ENCODE measurements at places on chromosomes 6 and 20.

DNA sequence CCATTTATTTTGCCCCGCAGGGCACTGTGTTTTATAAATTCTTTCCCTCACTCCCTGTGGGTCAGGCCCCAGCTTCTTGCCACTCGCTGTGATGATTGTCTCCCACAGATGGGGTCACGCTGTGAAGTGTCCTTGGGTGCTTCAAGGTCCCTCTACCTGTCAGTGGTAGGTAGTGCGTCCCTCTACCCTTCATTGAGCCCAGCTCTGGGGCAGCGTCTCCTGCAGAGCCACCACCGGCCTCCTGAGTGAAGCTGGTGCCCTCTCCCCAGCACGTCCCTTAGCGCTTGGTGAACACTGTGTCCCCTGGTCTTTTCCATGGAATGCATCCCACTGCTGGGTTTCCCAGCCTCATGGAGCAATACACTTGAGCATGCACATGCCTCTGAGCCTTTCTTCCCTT lies 108.2 kb downstream of the NRN1 start:
- DNase-seq = no peak

DNA sequence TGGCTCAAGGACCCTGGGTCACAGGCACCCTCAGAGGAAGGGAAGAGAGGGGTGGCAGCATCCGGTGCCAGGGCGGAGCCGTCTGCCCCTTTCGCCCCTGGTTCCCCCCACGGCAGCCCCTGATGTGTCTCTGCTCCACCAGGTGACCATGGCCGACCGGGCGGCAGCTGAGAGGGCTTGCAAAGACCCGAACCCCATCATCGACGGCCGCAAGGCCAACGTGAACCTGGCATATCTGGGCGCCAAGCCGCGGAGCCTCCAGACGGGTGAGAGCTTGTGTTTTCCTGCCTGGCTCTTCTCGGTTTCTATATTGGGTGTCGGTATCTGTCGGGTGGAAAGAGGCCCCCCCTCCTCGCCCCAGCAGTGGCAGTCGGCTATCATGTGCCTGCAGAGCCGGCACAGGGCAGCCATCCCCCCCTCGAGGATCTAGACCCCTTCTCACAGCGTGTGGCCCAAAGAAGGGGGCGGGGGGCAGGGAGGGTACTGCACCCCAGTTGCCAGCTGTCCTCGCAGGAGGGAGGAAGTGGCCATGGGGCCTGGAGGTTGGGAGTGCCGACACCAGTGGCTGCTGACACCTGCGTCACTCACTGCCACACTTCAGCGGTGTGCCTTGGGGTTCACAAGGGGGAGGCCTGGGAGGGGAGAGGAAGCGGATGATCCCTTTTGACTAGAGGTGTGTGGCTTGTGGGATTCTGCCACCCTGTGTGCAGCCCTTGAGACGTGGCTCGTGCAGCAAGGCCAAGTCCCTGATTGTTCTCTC lies 1.5 kb downstream of the RBM38 start:
- peak; percentile 63 for DNase-seq

DNA sequence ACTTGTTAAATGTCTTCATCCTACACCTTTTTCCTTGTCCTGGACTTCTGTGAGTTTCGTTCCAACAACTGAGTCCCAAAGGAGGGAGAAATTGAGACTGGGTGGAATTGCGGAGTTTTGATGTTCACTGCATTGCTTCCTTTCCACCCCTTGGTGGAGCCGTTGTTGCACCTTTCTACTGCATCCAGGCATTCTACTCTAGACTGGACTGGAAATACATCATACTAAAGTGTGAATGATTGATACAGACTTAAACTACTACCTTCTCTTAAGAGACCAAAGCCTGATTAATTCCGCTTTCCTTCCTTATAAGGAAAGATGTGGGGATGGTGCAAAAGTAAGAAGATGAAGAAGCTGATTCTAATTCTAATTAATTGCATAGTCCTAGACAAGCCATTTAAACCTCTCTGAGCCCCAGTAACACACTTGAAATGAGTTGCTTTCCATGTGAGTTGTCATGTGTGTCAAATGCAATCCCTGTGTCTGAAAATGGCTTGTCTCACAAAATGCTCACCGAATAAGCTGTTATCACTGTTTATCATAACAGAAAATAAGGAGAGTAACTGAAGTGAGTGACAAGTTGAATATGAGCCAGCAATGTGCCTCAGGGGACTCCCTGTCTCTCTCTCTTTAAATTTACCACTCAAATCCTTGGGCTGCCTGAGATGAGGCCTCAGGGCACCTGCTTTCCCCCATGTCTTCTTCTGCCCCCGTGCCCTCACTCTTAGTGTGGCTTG lies 338.3 kb upstream of the CHD6 start:
- DNase-seq = no peak

DNA sequence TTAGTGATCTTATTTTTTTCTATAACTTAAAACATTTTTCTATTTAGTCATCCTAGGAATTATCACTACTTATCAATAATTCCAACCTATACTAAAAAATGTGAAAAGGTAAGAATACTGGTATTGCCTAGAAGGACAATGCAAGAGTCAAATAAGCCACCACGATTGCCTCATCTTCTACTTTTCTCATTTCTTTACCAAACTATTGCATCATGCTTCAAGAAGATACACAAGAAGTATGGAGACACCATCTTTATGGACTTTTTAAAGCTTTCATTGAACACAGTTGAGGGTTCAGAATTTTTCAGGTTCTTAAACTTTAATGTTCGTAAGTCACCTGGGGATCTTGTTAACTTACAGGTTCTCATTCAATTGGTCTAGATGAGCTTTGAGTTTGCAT lies 25.9 kb downstream of the ELOVL2 start:
- no peak for DNase-seq

DNA sequence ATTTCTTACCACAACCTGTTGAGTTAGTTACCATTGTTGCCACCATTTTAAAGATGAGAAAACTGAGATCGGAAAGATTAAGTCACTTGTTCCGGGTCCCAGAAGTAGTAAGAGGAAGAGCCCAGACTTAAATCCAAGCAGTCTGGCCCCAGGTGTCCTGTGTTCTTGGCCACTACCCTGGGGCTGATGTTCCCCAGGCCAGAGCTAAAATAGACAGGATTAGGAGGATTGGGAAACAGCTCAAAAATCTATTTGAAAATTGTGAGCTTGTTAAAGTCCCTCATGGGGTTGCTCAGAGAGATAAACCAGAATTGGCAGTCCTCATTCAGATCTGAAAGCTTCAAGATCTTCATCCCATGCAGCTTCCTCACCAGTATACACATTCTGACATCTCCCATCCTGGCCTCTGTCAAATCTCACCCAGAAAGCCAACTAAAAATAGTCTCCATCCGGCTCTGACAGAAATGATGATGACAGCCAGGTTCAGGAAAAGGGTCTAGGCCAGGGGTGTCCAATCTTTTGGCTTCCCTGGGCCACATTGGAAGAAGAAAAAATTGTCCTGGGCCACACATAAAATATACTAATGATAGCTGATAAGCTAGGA lies 62.0 kb downstream of the GFOD1 start:
- DNase-seq = no peak

DNA sequence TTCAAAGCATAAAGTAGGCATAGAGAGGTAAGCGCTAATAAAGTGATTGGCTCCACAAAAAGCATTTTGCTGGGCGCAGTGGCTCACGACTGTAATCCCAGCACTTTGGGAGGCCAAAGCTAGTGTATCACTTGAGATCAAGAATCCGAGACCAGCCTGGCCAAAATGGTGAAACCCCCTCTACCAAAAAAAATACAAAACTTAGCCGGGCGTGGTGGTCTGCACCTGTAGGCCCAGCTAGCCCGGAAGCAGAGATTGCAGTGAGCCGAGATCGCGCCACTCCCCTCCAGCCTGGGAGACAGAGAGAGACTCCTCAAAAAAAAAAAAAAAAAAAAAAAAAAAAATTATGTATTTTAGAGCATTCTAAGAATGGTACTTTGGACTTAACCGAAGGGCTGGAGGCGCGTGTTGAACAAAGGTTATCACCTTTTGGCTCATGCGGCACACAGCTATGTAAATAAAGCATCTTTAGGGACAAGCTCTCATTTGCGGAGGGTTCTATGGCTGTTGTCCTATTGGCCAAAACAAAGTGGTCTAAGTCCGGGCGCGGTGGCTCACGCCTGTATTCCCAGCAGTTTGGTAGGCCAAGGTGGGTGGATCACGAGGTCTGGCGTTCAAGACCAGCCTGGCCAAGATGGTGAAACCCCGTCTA lies 17.4 kb downstream of the HFE start:
- no peak for DNase-seq

GRCh38 chr6:165659945-165660856 lies 2.8 kb downstream of the PDE10A start:
- no peak for DNase-seq

GRCh38 chr6:46953921-46954320 lies 32.2 kb upstream of the ADGRF5 start:
- DNase-seq = no peak

DNA sequence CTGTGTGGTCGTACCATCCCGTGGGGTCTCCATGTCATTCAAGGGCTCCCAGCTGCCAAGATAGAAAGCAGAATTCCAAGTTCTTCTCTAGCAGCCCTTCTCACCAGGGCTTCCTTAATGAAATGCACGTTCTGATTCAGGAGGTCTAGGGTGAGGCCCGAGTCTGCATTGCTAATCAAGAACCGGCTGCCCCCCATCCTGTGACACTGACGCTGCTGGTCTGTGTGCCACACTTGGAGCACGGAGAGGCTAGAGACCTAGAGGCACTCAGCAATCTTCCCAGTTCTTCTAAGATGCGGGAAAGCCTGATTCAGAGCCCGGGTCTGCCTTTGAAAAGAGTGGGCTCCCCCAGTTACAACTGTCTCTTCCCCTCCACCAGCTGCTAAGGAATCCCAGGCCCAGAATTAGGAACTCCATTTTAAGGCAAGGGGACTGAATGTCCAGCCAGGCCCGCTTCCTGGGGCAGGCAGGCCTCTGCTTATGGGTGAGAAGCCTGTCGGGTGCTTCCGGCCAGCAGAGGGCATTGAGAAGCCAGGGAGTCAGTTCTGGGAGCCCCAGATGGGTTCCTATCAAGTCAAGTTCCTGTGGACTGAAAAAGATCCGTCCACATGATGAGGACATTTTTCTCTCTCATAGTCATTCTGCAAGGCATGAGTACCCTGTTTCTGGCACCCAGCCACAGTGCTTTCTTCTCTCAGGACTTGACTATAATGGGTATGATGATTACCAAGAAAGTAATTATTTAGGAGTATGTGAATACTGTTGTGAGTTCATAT lies 69.8 kb upstream of the RIN2 start:
- DNase-seq = no peak

DNA sequence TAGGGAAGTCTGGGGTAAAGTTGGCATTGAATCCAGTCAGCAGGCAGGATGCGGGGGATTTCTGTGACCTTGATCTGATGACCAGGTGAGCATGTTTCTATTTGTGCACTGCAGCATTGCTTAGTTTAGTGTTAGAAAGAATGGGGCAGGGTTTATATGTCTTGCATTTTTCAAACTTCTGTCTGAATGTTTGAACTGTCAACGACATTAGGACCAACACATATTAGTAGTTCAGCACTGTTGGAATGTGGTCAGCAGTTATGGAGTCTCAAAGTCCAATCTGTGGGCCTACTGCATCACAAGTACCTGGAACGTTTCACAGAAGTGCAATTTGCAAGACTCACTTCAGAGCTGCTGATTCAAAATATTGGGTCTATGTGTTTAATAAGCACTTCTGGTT lies 276.6 kb upstream of the BMP2 start:
- no peak for DNase-seq

GRCh38 chr6:53342217-53342616 lies 6.5 kb downstream of the ELOVL5 start:
- DNase-seq = no peak

DNA sequence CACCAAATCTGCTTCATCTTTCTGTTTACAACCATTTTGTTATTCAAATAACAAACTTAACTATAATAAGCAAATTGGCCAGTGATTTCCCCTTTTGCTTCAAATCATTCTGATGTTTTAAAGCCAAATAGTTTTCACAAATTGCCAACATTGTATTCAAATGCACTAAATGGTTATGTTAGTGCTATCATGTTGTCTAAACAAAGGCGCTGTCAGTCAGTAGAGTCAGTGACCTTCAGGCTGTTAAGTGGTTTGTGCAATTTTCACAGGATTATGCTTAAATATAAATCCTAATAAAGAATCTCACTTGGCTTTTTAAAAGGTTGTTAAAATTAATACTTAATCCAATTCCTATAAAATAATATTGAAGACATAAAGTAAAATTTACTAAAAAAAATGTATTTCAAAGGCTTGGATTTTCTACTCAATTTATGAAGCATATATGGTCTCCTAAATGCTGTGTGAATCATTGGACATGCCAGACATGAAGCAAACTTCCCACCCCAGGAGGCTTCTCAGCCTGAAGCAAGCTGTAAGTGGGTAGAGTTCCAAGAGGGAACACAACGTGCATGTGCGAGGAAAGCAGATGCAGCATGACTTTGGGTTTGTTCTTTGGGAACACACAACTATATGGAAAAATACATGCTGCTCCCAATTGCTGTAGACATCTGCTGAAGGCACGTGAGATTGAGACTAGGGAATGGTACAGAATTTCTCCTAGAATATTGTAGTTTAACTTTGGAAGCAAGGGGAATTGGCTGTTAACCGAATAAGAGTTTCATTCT lies 54.9 kb downstream of the RSPO3 start:
- no peak for DNase-seq

- DNase-seq = no peak
Observed at GRCh38 chr6:28212510-28213212, 12.4 kb upstream of the ZSCAN9 start.

DNA sequence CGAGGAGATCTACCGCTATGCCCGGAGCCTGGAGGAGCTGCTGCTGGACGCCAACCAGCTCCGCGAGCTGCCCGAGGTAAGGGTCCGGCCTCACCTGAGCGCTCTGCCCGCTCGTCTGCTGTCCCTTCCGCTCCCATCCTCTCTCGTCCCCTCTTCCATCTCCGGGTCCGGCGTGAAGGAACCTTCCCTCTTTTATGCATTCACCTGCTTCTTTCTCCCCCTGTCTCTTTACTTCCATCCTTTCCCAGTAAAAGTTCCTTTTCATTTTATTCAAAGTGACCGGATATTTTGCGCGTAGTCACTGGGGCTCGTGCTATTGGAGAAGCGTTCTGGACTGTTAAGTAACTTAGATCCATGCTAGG lies 516 bp downstream of the LRRC1 start:
- no peak for DNase-seq

- no peak for DNase-seq
Observed at GRCh38 chr6:82178077-82178758, 69.3 kb downstream of the IBTK start.

GRCh38 chr6:16521528-16521927 lies 239.7 kb downstream of the ATXN1 start:
- DNase-seq = no peak

- no peak for DNase-seq
Observed at GRCh38 chr6:53629120-53629477, 36.5 kb downstream of the KLHL31 start.

GRCh38 chr20:728256-728944 lies 39.9 kb downstream of the SLC52A3 start:
- DNase-seq = no peak

DNA sequence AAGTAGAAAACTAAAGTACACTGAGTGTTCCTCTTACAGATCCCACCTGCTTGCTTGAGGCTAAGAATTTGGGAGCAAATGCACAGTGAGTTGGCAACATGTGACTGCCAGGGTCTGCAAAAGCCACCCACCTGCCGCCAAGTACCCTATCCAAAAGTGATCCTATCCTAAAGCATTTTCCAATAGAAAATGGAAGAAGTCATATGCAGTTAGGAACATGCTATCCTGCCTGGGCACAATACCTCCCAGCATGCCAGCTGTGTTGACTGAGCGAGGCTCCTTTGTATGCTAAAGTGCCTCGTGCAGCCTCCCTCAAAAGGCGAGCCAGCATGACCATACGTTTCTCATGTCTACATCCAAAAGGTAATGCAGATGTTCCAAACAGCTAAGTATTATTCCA lies 52.7 kb downstream of the TRAF3IP2 start:
- no peak for DNase-seq
